Colonic mucosa (tissue), 4 donors: ENCODE measurements at places on chromosomes 2 and 18. TPM values are rescaled to one million over a fixed set of nuclear protein-coding genes. Genes with fewer than 3 reads are reported as not detected.

DNA sequence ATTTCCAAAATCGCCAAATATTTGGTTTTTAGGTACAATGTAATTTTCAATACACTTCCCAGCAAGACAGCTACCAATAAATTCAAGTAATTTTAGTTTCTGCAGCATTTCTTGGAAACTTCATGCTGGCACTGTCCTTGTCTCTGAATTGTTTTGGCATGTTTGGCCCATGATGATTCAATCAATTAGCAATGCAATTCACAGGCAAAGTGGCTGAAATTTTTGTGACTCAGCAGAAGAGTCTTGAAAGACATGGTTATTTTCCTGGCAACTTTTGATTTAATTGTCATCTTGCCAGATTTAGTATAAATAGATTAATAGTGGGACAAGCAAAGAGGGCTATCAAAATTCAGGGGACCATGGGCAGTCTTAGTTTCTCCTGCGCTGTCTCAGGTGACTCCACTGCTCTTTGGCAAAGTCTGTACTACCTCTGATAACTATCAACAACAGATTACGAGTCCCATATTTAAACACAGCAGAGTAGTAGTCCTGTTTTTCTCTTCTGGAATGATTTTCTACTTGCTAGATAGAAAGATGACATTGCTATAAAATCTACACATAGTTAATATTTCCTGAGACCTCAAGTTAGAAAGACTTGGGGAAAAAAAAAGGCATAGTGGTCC lies 88.9 kb upstream of the CYP26B1 start:
- DNase-seq, result no peak
- no peaks in the 10 kb centered on the region for H3K4me1 ChIP-seq
- H3K36me3 ChIP-seq, result no peaks in the 10 kb centered on the region
- no peaks in the 10 kb centered on the region for H3K27me3 ChIP-seq
- no peak overlapping the region for H3K27ac ChIP-seq

DNA sequence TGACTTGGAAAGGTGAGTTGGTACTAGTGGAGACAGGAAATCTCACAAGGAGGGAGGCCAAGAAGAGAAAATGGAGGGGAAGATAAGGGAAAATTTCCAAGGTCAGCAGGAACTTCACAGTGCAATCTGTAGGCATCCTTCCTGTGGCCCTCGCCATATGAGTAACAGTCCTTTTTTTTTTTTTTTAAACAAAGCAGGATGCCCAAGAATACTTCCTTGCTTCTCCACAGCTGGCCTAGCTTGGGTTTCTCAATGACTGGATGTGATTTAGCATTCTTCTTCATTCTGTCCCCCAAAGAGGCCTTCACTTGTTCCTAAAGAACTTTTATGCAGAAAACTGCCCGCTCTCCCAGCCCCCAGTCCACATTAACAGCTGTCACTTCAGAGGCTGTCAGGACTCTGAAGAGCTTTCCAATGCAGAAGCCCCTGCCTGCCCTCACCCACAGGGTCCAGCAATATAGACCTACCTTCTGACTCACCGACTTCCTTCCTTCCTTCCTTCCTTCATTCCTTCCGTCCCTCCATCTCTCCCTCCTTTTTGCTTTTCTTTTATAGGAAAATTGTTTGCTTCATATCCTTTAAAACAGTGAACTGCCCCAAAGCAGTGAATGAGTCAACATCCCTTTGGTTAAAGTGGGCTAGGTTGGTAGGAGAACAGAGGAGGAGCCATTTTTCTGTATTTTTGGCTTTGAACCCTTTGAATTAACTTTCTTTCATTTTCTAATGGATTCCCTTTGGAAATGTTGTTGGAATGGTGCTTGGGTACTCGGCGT lies 172.0 kb downstream of the MGAT5 start:
- DNase-seq, result no peak
- H3K4me1 ChIP-seq, result no peaks in the 10 kb centered on the region

DNA sequence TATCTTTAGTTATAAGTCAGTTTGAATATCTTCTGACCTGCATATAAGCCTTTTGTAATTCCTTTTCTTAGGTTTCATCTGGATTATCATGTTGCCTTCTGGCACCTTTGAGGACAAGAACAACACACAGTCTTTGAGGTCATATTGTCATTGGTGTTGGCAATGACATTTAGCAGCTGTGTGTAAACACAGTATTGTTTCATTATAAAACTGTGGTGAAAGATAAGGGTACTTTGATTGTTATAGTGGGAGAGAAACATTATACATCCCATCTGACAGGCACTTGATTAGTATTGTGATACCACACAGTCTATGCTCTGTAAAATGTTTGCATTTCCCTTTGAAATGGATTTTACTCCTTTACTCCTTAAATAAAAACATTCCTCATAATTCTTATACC lies 313.5 kb downstream of the RPRM start:
- no peak for DNase-seq
- no peak overlapping the region for H3K27ac ChIP-seq
- no peaks in the 10 kb centered on the region for H3K36me3 ChIP-seq
- no peaks in the 10 kb centered on the region for H3K27me3 ChIP-seq
- no peak overlapping the region for H3K4me3 ChIP-seq

- H3K4me1 ChIP-seq, result no peaks in the 10 kb centered on the region
- peaks cover 9% of the 10 kb centered on the region for H3K27me3 ChIP-seq
- H3K27ac ChIP-seq, result no peak overlapping the region
- H3K36me3 ChIP-seq, result no peaks in the 10 kb centered on the region
Observed at GRCh38 chr2:230827774-230828271, 36.9 kb upstream of the ITM2C start.

GRCh38 chr2:104016801-104017200 lies 837.1 kb upstream of the POU3F3 start:
- no peak for DNase-seq
- no peaks in the 10 kb centered on the region for H3K36me3 ChIP-seq
- no peaks in the 10 kb centered on the region for H3K4me1 ChIP-seq
- H3K27me3 ChIP-seq, result no peaks in the 10 kb centered on the region

- no peak for DNase-seq
- H3K27me3 ChIP-seq, result no peaks in the 10 kb centered on the region
- H3K27ac ChIP-seq, result no peak overlapping the region
- no peaks in the 10 kb centered on the region for H3K36me3 ChIP-seq
- no peak overlapping the region for H3K4me3 ChIP-seq
Observed at GRCh38 chr18:31064130-31064529, 21.6 kb upstream of the DSC3 start.

- no peaks in the 10 kb centered on the region for H3K27me3 ChIP-seq
- peaks cover 7% of the 10 kb centered on the region for H3K4me1 ChIP-seq
- DNase-seq, result no peak
- H3K27ac ChIP-seq, result peak overlapping the region; percentile 34
- no peak overlapping the region for H3K4me3 ChIP-seq
Observed at GRCh38 chr2:27738349-27739057, 33.0 kb upstream of the MRPL33 start.

DNA sequence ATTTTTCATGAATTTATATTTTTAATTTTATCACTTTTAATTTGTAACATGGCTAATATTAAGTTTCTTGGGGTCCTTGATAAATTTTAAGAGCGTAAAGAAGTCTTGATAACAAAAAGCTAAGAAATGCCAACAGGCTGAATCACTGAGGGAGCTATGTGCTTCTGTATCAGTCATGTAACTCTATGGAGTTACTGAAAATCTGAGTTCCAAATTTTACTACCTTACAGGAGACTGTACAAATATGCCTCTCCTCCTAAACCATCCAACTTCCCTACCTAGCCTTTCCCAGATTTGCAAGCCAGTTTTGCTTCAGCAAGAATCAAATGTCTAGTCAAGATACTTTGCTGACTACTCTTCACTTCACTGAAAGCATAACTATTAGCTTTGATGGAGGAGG lies 35.7 kb downstream of the FEZ2 start:
- H3K27me3 ChIP-seq, result no peaks in the 10 kb centered on the region
- H3K27ac ChIP-seq, result peak overlapping the region; percentile 60
- peaks cover 4% of the 10 kb centered on the region for H3K4me1 ChIP-seq
- no peaks in the 10 kb centered on the region for H3K36me3 ChIP-seq
- H3K4me3 ChIP-seq, result no peak overlapping the region
- DNase-seq, result no peak

- DNase-seq, result no peak
- H3K4me1 ChIP-seq, result no peaks in the 10 kb centered on the region
- H3K27me3 ChIP-seq, result no peaks in the 10 kb centered on the region
- H3K4me3 ChIP-seq, result no peak overlapping the region
- no peaks in the 10 kb centered on the region for H3K36me3 ChIP-seq
Observed at GRCh38 chr18:79775441-79776221, 22.1 kb upstream of the KCNG2 start.

DNA sequence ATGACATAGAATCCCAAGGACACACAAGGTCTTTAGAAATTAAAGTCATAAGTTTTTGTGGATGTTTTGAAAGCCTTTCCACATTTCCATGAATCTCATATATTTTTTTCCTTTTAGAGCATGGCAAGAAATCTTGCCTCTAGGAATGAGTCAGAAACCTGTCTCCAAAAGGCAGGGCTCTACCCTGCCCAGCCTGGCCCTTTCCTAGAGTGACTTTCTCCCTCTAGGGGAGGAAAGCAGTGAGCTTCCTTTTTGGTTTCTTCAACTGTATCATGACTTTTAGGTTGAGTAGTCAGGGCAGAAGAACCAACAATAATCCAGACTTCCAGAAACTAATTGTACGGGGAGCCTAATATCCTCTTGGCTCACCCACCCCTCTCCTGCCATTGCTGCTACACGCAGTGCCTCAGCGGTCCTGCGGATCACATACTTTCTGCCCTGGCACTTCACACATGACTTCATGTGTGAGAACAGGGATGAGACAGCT lies 300.3 kb downstream of the AGPS start:
- peaks cover 3% of the 10 kb centered on the region for H3K4me1 ChIP-seq
- H3K36me3 ChIP-seq, result no peaks in the 10 kb centered on the region
- no peak for DNase-seq

GRCh38 chr2:150903461-150903860 lies 358.2 kb downstream of the RBM43 start:
- H3K27ac ChIP-seq, result no peak overlapping the region
- no peaks in the 10 kb centered on the region for H3K27me3 ChIP-seq
- H3K4me3 ChIP-seq, result no peak overlapping the region
- no peaks in the 10 kb centered on the region for H3K4me1 ChIP-seq

The MROH2A gene
- total RNA-seq, result not detected

The CCDC93 gene
- total RNA-seq, result 33.5 TPM

The APOB gene
- total RNA-seq, result 3.3 TPM

The C2orf80 gene
- not detected for total RNA-seq
